Caco-2 (cell line): ENCODE measurements at places on chromosomes 2 and 18.

DNA sequence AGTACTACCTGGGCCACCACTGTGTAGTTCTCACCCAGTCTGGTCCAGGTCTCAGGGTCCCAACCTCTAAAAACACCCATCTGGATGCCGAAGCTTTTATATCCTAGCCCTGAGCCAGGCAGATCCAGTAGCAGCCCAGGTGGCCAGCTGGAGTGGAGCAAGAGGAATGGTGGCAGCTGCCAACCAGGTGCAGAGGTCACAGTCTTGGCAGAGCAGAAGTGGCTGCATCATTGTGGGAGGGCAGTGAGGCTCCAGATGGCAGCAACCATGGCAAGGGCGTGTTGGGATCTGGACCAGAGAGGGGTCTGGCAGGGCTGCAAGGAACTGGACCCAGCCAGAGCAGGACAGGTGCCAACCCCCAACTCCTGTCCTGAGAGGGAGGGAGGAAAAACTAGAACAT is 72.2 kb upstream of the AGAP1 start:
- no peak for DNase-seq

GRCh38 chr2:70340761-70341476 is 39.1 kb upstream of the FAM136A start:
- peak; percentile 58 for DNase-seq

GRCh38 chr2:104866883-104867812 is 13.2 kb downstream of the POU3F3 start:
- no peak for DNase-seq

DNA sequence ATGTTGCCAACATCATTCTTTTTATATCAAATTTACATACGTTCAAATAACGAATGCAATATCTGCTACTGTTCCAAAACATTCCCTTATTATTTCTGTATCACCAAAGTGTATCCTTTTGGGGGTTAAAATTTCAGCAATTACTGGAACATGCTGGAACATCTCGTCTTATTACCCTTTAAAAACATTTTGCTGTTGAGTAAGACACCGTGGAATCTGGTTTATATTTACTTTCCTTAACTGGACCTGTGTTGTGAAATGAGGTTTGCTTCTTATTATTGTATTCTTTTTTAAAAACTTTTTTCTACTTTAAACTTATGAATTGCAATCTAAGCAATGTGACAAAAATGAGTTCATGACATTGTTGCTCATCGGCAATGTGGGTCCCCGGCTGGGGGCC is 87.4 kb upstream of the PTPRM start:
- no peak for DNase-seq

DNA sequence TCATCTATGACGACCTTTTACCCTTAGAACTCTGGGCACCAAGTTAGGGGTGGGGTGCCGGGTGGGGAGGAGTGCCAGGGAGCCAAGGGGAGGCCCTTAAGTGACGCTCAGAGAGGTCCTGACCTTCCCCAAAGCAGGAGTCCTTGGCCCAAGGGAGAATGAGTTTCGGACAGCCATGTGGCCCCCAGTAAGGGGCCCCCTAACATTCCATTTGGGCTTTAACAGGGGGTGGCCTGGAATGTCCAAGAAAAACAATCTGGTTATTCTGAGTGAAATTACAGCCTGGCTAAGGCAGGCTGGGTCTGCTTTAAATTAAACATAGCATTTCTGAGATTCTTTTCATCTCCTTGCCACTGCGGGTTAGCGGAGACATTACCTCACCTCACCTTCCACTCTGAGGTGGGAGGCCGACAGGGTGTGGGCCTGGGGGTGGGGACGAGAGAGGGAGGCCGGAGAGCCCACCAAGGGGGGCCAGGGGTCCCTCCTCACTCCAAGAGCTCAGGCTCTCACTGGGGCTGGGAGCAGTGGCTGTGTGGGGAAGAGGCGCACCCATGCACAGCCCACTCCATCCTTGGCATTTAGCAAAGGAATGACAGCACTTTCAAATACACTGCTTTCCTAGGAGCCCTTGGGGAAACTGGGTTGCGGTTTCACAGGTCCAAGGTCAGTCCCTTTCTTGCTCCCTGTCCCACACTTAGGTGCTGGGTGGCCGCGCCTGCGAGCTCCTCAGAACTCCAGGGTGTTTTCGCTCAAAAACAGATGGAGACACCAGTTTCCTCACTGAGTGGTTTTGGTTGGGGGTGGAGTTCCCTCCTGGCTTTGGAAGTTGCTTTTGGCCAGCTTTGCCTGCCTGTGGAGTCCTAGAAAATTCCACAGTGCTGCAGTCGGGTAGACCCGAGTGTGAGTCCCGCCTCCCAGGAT is 107.4 kb downstream of the POLR1A start:
- DNase-seq = peak; percentile 44

- no peak for DNase-seq
These were observed 95.5 kb downstream of the MTCL1 start for GRCh38 chr18:8800876-8801262.

DNA sequence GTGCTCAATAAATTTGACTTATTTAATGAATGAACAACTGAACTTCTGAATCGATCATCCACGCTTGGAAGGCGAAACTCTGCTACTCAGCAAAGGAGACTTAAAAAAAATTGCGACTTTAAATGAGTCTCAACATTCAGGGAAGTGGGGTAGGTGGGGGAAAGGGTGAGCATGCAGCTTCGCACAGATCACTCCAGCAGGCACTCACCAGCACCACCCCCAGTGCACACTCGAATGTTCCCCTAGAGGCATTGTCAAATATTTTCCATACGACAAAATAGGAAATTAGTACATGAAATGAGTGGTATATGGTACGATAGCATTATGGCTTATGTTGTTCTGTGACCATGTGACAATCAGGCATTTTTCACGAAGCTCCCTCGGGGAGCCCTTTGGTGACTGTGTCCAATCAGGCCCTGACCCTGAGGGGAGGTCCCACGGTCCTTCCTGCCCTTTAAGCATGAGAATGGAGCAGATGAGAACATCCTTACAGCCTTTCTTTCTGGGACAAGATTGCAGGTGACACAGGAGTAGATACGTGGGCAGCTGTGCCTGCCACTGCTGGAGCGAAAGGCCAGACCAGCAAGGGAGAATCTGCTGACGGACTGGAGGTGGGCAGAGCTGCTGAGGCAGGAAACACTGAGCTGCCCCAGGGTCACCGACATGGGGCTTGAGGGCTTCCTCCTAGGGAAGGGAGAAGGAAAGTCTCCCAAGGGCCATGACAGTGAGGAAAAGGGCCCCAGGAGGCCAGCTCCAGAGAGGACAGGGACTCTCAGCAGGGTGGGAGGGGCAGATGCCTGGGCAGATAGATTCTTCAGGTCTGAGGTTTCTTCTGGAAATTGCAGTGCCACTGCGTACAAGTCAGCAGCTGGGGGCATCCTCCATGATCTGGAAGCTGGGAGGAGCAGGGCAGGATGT is 101.3 kb upstream of the ID2 start:
- DNase-seq = no peak

DNA sequence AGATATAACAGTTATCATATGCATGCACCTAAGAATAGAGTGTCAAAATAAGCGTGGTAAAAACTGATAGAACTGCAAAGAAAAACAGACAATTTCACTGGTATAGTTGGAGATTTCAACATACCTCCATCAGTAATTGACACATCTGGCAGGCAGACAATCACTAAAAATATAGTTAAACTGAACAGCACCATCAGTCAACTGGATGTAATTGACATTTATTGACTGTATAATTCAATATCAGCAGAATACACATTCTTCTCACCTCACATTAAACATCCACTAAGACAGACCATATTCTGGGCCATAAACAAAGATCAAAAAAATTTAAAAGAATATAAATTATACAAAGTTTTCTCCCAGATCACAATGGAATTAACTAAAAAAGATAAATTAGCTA is 378.5 kb upstream of the RGPD4 start:
- no peak for DNase-seq

GRCh38 chr2:240437861-240438809 is 2.7 kb downstream of the GPC1 start:
- DNase-seq = no peak

- no peak for DNase-seq
These were observed 10.3 kb downstream of the ITGA6 start for GRCh38 chr2:172437419-172438341.

DNA sequence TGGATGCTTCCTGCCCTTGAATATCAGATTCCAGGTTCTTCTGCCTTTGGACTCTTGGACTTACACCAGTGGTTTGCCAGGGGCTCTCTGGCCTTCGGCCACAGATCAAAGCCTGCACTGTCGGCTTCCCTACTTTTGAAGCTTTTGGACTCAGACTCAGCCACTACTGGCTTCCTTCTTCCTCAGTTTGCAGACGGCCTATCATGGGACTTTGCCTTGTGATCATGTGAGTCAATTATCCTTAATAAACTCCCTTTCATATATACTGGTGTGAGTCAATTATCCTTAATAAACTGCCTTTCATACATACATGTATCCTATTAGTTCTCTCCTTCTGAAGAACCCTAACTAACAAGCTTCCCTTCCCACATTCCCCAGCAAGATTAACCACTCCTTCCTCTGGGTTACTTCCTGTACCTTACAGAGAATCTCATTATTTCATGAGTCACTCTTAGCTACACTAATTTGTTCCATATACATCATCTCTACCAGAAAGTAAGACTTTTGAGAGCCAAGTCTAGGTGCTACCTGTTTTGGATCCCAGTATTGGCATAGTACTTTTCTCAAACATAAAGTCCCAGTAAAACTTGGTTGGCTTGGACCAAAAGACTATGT is 31.3 kb upstream of the LRATD1 start:
- no peak for DNase-seq

DNA sequence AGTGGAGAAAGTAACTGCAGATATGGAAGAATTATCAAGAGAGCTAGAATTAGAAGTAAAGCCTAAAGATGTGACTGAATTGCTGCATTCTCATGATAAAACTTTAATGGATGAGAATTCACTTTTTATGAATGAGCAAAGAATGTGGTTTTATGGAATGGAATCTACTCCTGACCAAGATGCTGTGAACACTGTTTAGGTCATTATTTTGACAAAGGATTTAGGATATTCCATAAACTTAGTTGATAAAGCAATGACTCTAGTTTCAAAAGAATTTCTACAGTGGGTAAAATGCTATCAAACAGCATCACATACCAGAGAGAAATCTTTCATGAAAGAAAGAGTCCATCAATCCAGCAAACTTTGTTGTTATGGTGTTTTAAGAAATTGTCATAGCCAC is 1317.7 kb upstream of the ACVR2A start:
- DNase-seq = no peak

DNA sequence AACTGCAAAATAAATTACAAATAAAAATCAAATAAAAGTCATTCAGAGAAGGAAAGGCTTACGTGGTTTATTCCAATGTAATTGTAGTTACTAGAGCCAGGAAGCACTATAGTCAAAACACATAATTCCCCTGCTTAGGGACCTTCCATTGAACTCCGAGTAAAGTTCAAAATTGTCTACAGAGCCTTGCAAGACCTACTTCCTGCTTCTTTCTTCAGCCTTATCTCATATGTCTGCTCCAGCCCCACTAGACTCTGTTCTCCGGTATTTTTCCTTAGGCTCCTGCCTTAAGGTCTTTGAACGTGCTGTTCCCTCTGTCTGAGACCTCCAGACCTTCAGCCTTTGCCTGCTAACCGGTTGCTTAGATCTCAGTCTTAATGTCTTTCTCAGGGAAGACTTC is 104.3 kb downstream of the ARL6IP6 start:
- DNase-seq = no peak

DNA sequence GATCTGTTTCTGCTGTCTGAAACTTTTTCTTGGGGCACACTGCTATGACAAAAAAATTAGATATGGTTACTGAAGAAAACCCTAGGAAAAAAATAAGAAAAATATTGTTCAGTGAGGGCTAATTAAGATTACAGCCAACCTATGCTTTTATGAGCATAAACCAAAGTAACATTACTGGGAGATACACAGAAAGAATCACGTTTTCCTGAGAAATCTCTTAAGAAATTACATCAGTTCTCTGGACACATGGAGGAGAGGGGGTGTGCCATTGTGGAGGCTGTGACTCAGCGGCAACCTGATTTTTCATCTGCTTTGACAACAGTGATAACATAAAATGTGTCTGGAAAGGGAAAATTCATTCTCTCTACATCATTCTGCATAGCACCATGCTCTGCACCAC is 13.4 kb upstream of the NMI start:
- no peak for DNase-seq

- DNase-seq = no peak
These were observed 23.5 kb downstream of the WNT10A start for GRCh38 chr2:218904176-218904575.

DNA sequence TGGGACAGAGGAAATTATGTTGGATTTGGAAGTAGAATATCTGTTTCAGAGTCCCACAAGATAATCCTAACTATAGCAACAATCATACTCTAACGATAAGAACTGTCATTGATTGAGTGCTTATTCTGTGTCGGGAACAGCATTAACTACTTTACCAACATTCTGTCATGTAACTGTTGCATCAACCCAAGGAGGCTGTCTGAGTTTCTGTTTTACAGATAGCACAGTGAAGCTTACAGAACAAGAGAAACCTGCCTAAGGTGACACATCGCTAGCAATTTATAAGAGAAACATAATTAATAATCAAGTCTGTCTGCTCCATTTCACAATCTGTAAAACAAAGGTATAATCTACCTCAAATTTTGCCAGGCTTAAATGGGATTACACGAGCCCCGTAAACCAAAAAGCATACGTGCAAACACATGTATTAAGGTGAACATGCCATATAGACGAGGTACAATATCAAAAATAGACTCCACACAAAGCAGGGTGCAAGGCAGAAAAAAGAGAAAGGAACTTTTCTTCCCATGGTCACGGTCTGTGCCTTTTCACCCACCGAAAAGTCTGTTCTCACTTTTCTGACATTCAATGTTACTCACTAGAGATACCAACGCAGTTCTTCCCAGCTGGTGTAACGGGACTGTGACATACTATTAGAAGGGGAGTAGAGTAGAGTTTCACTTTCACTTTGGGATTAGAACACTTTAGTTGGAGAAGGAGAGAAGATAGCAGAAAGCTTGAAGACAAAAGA is 37.2 kb upstream of the SLC8A1 start:
- DNase-seq = no peak

- DNase-seq = no peak
These were observed 12.9 kb downstream of the LRRTM1 start for GRCh38 chr2:80291656-80292055.

GRCh38 chr2:127324635-127325034 is 30.7 kb upstream of the ERCC3 start:
- DNase-seq = peak; percentile 48
